Left lobe of liver (tissue), 2 donors: ENCODE measurements at places on chromosomes 3 and 15. TPM values are rescaled to one million over a fixed set of nuclear protein-coding genes. Genes with fewer than 3 reads are reported as not detected.

UBR1 gene
- 9.2 TPM for total RNA-seq

FAM107A gene
- total RNA-seq: 0.88 TPM

TJP1 gene
- 24.9 TPM for total RNA-seq

GRCh38 chr3:181313335-181313734 is 323.8 kb upstream of the DNAJC19 start:
- no peak for DNase-seq

ATP13A4 gene
- total RNA-seq: 1.2 TPM
